Camera-type eye (tissue), 1 donor: ENCODE measurements at places on chromosomes 16 and 17. TPM values are rescaled to one million over a fixed set of nuclear protein-coding genes. Genes with fewer than 3 reads are reported as not detected.

Gene PPP1R1B
- 10.2 TPM for total RNA-seq

Gene NKD1
- total RNA-seq = 15.0 TPM

Gene PRAC1
- total RNA-seq = not detected

Gene SNAI3
- 1.4 TPM for total RNA-seq

Gene ZACN
- total RNA-seq = not detected

Gene HOXB6
- not detected for total RNA-seq

Gene SLFN12L
- total RNA-seq = 0.77 TPM

Gene ZNF598
- 20.3 TPM for total RNA-seq

Gene RAB37
- total RNA-seq = 1.6 TPM

Gene CCR7
- not detected for total RNA-seq

Gene TMEM235
- 1.8 TPM for total RNA-seq

Gene NME1
- 40.1 TPM for total RNA-seq

Gene CD300LB
- total RNA-seq = 0.71 TPM

Gene WDR90
- 33.2 TPM for total RNA-seq

Gene KRTAP4-2
- total RNA-seq = not detected

Gene NUP88
- total RNA-seq = 87.0 TPM

Gene HNF1B
- not detected for total RNA-seq

Gene COA3
- total RNA-seq = 52.7 TPM

Gene GNGT2
- 134 TPM for total RNA-seq

Gene ZFP90
- total RNA-seq = 94.9 TPM

Gene TNFRSF17
- not detected for total RNA-seq

Gene DHRS7C
- total RNA-seq = 1.7 TPM

Gene SCGB1C2
- total RNA-seq = not detected

Gene PIGL
- total RNA-seq = 53.2 TPM

Gene HSD11B2
- 4.3 TPM for total RNA-seq

Gene KPNA2
- 36.1 TPM for total RNA-seq

Gene NEUROD2
- 3.7 TPM for total RNA-seq

Gene AOC3
- 18.6 TPM for total RNA-seq

Gene C1QL1
- 11.7 TPM for total RNA-seq

Gene POLR3K
- 2.3 TPM for total RNA-seq

Gene CD300LG
- 0.38 TPM for total RNA-seq

Gene DCTN5
- 69.8 TPM for total RNA-seq

Gene SLFN13
- 2.7 TPM for total RNA-seq

Gene LPCAT2
- 32.5 TPM for total RNA-seq
